Eye (tissue), 1 donor: ENCODE measurements at places on chromosomes 3 and 15.
A peak's percentile ranks its signal among the peaks of the same experiment; 100 is the strongest.

DNA sequence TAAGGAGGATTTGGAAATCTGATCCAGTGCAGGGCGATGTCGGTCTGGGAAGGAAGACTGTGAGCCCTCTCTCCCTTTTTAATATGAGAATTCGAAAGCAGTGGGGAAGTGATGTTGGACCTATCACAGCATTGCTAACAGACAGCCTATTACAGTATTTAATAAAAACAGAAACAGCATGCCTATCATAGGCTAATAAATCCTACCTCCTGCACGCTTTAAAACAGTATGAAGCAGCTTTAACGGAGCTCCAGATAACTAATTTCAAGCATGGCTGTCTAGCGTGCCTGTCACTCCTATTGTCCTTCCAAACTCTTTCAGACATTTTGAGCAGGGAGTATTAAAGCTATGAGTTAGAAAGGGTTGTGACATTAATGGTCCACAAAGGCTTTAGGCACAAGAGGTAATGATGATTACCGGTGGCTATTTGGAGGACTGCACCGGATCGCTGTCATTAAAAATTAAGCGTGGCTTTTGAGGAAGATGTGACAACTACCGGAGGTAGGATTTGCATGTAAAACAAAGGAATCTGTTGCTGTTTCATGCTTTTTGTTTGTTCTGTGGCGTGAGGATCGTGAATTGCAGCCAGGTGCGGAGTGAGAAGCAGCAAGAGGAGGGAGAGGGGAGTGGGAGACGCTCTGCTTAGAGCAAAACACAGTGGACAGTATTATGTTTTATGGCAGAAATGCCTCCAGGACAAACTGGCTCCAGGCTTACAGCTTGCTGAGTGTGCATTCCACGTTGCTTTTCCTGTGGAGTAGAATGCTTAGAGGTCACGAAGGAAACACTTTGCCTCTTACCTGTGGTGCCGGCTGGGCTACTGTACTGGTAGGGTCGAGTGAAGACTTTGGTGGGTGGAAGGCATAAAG lies at the start of gene KCNMB2:
Gene KCNMB2 (plus strand): TSS at position 226 of the 869 bp plus-strand sequence.
- DNase-seq = peak; percentile 77

DNA sequence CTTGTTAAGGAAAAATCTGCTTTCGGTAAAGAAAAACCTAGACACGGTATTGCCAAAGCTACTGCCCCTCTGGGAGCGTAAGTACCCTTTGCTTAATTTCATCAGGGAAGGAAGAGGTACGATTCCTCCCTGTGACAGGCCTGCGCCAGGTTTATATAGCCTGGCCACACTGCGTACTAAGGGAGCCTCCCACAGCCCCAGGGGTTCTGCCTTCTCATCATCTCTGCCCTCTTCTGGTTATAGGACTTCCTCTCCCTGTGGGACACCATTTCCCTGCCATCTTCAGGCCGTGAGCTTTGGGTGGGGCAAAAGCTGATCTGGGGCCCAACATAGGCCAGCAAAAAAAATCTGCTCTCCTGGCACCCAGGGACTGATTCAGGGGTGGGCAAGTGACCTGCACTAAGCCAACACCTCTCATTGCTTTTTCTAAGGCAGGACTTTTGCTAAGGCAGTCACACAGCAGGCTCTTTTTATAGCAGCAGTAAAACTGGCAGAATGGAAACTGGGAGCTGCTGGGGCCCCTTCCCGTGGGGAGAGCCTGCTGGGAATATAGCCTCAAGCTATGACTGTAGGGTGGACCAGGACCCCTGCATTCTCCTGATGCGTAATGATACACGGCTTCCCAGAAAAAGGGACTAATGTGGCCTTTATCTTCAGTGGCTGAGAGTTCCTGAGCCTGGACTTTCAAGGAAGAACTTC lies 76.2 kb downstream of the PRICKLE2 start:
- no peak for DNase-seq

GRCh38 chr3:156341831-156342416 lies 213.0 kb downstream of the SSR3 start:
- no peak for DNase-seq

- no peak for DNase-seq
Observed at GRCh38 chr3:53804697-53805462, 41.3 kb downstream of the CHDH start.

- DNase-seq = peak; percentile 60
Observed at GRCh38 chr3:65641045-65641444, 397.7 kb downstream of the MAGI1 start.

GRCh38 chr3:143343031-143343430 lies 223.5 kb downstream of the CHST2 start:
- no peak for DNase-seq

DNA sequence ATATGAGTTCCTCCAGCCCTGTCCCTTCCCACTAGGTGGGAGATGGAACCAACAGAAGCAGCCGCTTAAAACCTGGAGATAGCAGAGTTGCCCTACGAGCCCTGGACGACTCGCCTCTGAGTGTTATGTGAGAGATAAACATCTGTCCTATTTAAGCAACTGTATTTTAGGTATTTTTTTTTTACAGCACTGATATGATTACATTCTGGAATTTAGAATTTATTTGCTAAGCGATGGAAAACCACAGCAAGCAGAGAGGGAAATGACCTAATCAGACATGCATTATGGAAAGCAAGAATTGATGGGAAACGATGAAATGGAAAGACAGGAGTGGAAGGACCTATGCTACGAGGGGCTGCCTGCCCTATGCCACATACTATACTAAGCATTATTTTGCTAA lies 379.0 kb upstream of the IL12A start:
- DNase-seq = no peak

DNA sequence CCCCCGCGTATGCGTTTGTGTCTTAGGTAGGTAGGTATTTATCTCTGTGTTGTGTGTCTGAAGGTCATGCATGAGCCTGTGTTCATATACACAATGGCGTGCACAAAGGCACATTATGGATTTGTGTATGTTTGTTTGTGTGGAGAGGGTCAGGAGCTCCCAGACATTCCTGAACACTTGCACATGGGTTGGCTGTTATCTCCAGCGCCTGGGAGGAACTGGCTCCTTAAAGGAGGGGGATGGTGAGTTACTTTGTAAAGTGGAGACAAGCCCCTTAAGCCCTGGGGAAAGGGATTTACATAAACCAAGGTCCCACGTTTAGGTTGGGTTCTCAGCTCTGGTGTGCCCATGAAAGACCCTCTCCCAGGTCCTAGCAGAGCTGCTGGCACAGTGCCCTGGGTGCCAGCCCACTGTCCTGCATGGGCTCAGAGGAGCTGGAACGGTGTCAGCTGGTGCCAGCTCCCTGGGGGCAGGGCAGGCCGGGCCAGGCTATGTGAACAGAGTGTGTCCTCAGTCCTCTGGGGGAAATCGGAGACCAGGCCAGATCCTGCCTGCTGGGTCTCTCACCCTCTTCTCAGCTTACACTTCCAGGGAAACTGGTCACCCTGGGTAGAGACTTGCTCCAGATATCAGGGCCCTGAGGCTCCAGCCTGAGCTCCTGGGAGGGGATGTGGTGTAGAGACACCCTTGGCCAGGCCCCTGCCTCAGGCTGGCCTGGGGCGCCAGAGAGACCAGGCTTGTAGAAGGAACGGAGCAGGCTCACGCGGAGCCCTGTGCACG lies 25.1 kb downstream of the SNX33 start:
- peak; percentile 62 for DNase-seq

DNA sequence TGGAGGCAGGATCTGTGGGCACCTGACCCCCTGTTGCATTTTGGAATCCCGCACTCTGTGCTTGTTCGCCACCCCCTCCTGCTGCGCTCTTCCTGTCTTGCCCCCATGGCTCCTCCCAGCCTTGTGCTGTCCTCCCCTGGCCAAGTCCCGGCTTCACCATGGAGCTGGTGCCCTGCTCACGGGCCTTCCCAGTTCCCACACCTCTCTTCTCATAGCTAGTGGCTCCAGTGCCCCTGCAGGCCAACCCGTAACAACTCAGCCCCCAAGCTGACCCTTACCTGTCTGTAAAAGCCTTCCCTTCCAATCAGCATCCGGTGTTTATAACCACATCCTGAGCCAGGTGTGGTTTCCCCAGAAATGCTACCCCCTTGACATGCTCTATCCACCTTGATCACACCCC lies 407.7 kb upstream of the C2CD4B start:
- no peak for DNase-seq

GRCh38 chr15:57422113-57422754 lies 45.9 kb downstream of the CGNL1 start:
- DNase-seq = no peak

DNA sequence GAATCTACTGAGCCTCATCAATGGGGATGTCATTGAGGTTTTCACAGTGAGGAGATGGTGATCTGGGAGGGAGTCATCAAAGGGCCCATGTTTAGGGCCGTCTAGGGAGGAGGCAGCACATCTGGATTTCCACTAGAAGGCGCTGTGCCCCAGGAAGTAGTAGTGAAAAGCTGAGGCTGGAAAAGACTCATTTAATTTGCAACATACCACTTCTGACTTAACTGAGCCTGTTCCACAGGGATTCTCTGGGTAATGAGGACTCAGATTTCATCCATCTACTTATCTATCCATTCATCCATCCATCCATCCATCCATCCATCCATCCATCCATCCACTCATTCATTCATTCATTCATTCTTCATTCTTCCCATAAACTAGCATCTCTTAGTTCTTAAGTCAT lies 17.4 kb upstream of the SHF start:
- DNase-seq = peak; percentile 81

GRCh38 chr15:89383365-89384175 lies 48.9 kb upstream of the POLG start:
- DNase-seq = peak; percentile 92

- DNase-seq = peak; percentile 70
Observed at GRCh38 chr15:95025924-95026728, 794.8 kb downstream of the MCTP2 start.

DNA sequence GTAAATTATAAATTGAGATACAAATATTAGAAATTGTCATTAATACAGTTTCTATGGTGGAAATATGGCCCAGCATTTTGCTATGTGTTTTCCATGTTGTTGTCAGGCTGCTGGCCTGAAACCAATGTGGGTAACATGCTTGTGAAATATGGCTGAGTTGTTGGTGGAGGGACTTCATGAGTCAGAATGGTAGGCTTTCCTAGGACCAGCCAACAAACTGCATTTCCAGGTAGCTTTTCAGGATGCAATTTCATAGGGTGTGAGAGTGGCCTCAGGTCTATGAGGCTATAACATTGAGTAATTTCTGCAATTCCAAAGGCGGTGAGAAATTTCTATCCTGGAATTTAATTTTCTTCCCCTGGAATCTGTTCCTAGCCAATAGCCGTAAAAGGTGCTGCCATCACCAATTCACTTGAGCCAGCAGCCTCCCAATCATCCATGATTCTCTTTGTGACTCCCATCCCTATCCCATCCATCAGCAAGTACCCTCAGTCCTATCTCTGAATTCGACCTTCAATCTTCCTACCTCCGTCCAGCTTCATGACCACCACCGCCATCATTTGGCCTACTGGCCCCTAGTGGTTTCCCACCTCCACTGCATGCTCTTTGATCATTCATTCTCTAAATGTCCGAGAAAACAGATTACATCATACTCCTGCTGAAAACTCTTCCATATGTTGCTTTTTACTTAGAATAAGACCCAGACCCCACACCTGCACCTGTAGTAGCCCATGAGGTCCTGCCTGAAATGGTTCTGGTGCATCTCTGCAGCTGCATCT lies 276.6 kb upstream of the CFAP20DC start:
- DNase-seq = no peak

- no peak for DNase-seq
Observed at GRCh38 chr3:172289583-172289982, 158.7 kb downstream of the GHSR start.

- DNase-seq = no peak
Observed at GRCh38 chr15:85743392-85744055, 51.2 kb downstream of the KLHL25 start.

DNA sequence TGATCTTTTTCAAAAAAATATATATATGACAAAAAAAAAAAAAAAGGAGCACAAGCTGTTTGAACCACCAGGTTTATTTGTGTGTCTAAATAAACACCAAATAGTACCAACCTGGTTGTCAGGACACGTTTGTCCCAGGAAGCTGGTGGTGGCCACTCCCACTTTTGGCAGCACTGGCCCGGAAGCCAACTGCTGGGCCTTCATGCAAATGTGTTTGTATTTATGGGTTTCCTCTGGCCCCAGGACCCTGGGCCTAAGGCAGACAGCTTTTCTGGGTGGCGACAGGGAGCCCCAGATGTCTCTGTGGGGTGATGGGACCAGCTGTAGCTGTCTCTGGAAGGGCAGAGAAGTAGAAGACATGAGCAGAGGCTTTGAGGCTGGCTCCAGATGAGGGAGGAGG lies 31.6 kb downstream of the PRKCD start:
- no peak for DNase-seq

DNA sequence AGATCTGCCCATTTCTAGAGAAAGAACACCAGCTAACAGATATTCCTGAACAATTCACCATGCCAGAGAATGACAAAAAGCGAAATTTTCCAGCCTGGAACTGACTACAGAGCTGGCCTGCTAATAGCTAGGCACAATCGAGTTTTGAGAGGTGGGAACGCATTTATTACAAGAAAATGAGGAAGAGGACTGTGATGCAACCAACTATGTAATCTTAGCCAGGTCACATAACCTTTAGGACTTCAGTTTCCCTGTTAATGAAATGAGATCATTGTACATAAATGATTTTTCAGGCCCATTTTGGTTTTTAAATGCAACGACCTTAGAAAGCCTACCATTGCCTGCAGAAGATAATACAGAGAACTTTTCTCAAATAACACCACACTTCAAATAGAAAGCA lies 72.1 kb upstream of the SETMAR start:
- DNase-seq = no peak

- DNase-seq = no peak
Observed at GRCh38 chr15:51617886-51618285, 4.7 kb downstream of the DMXL2 start.

DNA sequence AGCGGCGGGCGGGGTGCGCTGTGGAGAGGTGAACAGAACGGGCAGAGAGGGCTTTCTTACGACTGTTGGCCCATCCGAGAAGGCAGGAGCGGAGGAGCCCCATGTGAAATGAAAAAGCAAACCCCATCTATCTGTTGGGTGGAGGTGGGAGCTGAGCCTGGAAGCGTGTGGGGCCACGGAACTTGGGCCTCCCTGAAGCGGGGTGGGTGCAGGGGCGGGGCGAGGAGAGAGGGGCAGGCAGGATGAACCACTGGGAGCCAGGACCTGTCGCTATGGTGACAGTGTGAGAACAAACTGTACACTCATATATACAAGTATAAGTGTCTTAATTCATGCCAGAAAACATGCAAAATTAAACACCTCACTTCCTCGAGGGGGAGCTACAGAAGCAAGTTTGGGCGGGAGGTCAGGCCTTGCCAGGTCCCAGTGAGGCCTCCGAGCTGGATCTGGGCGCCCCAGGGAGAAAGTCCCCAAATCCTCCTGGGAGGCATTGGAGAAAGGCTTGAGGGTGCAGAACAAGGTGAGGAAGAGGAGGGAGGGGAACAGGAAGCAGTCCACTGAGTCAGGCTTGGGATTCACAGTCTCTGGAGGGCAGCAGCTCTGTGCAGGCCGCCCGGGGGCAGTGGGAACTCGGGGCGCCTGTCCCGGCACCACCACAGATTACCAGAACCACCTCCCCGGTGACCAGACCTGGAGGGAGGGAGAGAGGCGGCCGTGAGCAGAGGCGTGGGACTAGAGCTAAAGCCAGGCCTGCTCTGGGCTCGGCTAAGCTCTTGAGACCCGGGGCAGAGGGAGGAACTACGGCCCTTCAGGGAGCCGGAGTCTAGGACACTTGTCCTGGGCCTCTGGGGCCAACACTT lies 34.8 kb downstream of the RBPMS2 start:
- peak; percentile 77 for DNase-seq
